ENCODE measurements at places on chromosomes 7 and 10. TPM values are rescaled to one million over a fixed set of nuclear protein-coding genes. Genes with fewer than 3 reads are reported as not detected.

Gene PAPOLB
- 0.13 TPM for total RNA-seq

Gene KIFBP
- total RNA-seq = 45.5 TPM

Gene LIPN
- not detected for total RNA-seq

Gene COL17A1
- 1.9 TPM for total RNA-seq

Gene AKR1E2
- total RNA-seq = 2.5 TPM

Gene PPP1R17
- 1.7 TPM for total RNA-seq

Gene MYL10
- 0.50 TPM for total RNA-seq

Gene IFIT1B
- not detected for total RNA-seq

Gene GIMAP6
- not detected for total RNA-seq

Gene STK17A
- total RNA-seq = 9.8 TPM

Gene AZGP1
- total RNA-seq = 0.24 TPM

Gene ADCY1
- total RNA-seq = 21.6 TPM

Gene TAF6
- total RNA-seq = 87.1 TPM

Gene C10orf105
- 0.26 TPM for total RNA-seq

Gene SPDYE8
- not detected for total RNA-seq

Gene MMD2
- total RNA-seq = 0.11 TPM

Gene SLC18A3
- total RNA-seq = not detected

Gene SLC13A4
- total RNA-seq = 2.0 TPM

Gene SLC18A2
- 3.0 TPM for total RNA-seq

Gene BTBD16
- not detected for total RNA-seq

Gene SLC39A12
- total RNA-seq = not detected

Gene CPN1
- total RNA-seq = not detected

Gene IL2RA
- total RNA-seq = not detected

Gene EPHB6
- total RNA-seq = 9.7 TPM

Gene PRSS37
- not detected for total RNA-seq

Gene NKX6-2
- total RNA-seq = 0.13 TPM

Gene TMEM229A
- 0.46 TPM for total RNA-seq

Gene PON1
- total RNA-seq = 0.90 TPM

Gene AOAH
- total RNA-seq = 0.39 TPM

Gene CYP2C18
- total RNA-seq = 0.09 TPM

Gene SAMD9L
- not detected for total RNA-seq

Gene LRMDA
- total RNA-seq = 2.1 TPM

Gene NUTM2D
- total RNA-seq = 2.3 TPM

Gene SLC16A9
- total RNA-seq = 4.3 TPM

Gene CDCA7L
- total RNA-seq = 111 TPM

Gene ENTPD1
- total RNA-seq = 1.9 TPM

Gene PIP
- total RNA-seq = not detected

Gene DGKI
- total RNA-seq = 0.77 TPM

Gene SCART1
- total RNA-seq = 0.50 TPM

Gene EN2
- total RNA-seq = 0.15 TPM

Gene LEP
- not detected for total RNA-seq

Gene BAIAP2L1
- 25.9 TPM for total RNA-seq

Gene SLC16A12
- 0.77 TPM for total RNA-seq

Gene MAP3K8
- total RNA-seq = 3.5 TPM

Gene PCLO
- 2.8 TPM for total RNA-seq

Gene CLEC5A
- not detected for total RNA-seq

Gene SEMA3A
- total RNA-seq = 60.0 TPM

Gene AKR1C1
- 1.9 TPM for total RNA-seq

Gene PRKCQ
- total RNA-seq = 11.8 TPM

Gene RASA4B
- total RNA-seq = 3.7 TPM

Data from H9 (cell line).